Activated T-helper 1 cell treated with Interleukin-2 at 50 U/mL for 16 hours (primary cell): ENCODE measurements at places on chromosomes 3 and 15.

- no peak for DNase-seq
Measured at GRCh38 chr15:64749167-64749566, 26.2 kb downstream of the RBPMS2 start.

GRCh38 chr15:27271258-27271657, 300.3 kb downstream of the GABRG3 start:
- no peak for DNase-seq

- no peak for DNase-seq
Measured at GRCh38 chr3:56347219-56347871, 120.9 kb downstream of the ERC2 start.

DNA sequence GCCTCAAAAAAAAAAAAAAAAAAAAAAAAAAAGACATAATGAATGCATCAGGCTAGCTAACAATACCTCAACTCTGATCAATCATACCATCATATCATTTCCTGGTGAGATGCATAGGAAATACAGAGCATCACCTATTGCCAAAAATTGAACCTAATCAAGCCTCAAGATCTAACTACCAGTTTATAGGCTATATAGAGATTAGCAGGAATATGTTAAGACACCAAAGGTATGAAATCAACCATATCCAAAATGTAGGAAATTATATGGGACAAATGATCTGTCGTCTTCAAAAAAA, 387 bp upstream of the VPS33B start:
- DNase-seq: no peak

GRCh38 chr3:183492849-183493179, 62.7 kb downstream of the KLHL6 start:
- no peak for DNase-seq

- DNase-seq: no peak
Measured at GRCh38 chr15:39411102-39411989, 169.5 kb upstream of the THBS1 start.

DNA sequence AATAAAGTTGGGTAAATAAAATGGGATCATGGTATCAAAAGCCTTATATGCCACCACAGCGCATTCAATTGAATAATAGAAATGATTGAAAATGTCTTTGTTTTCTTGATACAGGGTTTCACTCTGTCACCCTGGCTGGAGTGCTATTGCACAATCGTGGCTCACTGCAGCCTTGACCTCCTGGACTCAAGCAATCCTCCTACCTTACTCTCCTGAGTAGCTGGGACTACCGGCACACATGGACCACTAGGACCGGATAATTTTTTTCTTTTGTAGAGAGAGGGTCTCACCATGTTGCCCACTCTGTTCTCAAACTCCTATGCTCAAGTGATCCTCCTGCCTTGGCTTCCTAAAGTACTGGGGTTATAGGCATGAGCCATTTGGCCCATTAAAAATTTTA, 33.8 kb upstream of the BBX start:
- no peak for DNase-seq

GRCh38 chr3:15453991-15454625, 26.7 kb downstream of the EAF1 start:
- DNase-seq: no peak
